ENCODE measurements at places on chromosomes 3 and 15. TPM values are rescaled to one million over a fixed set of nuclear protein-coding genes. Genes with fewer than 3 reads are reported as not detected.
A peak's percentile ranks its signal among the peaks of the same experiment; 100 is the strongest.

- DNase-seq, result peak; percentile 38
Observed at GRCh38 chr15:43194795-43195194, 9.6 kb downstream of the CCNDBP1 start.

- no peak for DNase-seq
Observed at GRCh38 chr3:155335724-155336354, 42.4 kb upstream of the STRIT1 start.

DNA sequence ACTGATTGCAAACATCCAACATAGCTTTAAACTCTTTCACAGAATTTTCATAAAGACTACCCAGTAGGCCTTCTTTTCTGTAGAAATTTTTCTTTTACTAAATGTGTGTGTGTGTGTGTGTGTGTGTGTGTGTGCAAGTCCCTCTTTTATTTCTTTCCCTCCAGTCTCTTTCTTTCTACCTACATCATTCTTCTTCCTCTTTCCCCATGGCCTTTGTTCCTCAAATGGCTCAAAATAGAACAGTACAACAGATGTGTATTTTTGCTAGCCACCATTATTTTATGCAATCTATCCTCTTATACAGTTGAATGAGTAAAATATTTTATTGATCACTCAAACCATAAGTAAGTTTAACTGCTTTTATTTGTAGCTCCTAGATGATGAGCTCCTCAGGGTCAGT is 76.4 kb downstream of the USF3 start:
- DNase-seq, result no peak

DNA sequence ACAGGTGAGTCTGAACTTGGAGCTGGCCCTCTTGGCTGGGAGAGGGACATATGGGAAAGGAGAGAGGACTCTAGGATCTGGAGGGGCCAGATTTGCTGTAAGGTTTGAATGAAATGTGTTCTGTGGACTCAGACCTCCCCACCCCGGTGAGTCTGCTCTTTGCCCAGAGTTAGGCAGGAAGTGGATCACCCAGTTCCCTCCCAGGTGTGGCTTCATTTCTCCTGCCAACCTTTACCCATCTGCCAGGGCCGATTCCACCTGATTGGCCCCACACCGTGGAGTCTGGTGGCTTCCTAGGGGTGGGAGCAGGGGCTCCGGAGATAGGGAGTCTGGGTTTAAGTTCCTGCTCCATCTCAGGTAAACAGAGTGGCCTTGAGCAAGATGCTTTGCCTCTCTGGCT is 25.5 kb downstream of the CD276 start:
- DNase-seq, result no peak

DNA sequence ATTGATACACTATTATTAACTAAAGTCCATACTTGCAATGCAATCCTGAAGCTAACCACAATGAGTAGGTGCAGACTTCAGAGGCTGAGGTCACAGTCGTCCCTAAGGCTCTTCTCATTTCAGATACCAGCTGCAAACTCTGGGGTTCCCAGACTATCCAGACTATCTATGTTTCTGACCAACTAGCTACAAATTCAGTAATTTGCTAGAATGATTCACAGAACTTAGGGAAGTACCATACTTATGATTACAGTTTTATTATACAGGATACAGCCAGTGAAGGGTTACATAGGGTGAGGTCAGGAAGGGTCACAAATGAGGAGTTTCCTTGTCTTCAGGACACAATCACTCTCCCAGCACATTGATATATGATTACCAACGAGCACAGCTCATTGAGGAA is 36.5 kb downstream of the PPM1L start:
- DNase-seq, result no peak

- no peak for DNase-seq
Observed at GRCh38 chr15:101049856-101050622, 130.9 kb downstream of the LRRK1 start.

GRCh38 chr15:33074942-33075341 is 119.6 kb downstream of the FMN1 start:
- DNase-seq, result no peak

- no peak for DNase-seq
Observed at GRCh38 chr15:88606070-88606794, 14.9 kb upstream of the AEN start.

DNA sequence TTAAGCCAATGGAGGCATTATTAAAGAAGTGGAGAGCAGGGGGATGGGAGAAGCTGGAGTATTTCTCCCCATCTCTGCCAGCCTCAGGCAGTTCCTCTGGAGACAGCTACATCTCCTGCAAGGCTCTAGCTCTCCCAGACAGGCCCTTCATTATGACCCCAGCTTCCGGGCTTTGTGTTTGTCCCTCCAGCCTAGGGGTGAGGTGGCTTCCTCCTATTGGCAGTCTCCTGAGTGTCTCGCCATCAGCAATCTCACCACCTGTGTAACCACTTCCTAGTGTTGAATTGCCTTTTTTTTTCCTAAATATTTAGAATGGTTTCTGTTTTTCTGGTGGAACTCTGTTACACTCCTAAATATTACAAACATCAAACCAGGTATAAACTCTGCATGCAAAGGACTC is 122.3 kb downstream of the FAM174B start:
- DNase-seq, result no peak

DNA sequence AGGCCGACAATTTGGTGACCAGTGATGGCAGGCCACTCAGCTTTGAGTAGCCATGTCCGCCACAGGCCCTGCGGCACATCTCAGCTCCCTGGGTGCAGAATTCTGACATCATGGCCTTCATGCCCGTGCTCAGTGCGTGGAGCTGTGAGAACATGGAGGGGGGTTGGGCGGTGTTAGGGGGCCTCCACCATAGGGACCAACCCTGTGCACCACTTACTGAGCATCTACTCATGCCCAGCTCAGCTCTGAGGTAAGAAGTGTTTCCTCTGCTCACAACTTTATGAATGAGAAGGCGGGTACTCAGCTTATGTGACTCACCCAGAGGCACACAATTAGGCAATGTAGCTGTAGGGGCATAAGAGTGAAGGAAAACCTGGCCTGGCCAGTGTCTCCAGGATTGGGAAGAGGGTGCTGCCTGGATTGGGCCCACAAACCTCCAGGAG is 10.5 kb downstream of the ACOX2 start:
- peak; percentile 94 for DNase-seq

GRCh38 chr3:196219194-196219969 is 3.0 kb downstream of the SLC51A start:
- peak; percentile 88 for DNase-seq

DNA sequence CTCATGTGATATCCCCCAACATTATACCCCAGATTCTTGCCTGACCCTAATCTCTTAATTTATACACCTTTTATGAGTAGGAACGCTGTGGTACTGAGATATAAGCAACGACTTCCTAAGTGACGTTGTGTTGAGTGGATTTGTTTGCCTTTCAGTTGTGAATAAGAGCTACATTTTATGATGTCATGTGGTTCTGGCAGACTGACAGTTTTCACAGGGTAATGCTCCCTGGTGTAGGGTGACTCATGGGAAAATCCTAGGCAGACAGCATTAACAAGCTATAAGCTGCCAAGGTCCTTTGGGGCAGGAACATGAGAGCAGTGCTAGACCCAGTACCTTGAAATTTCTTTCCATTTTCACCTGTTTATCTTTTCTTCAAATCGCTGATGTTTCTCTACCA is 11.2 kb downstream of the C3orf52 start:
- DNase-seq, result peak; percentile 100

SORD gene
- 34.2 TPM for total RNA-seq

FBXW12 gene
- not detected for total RNA-seq

CLDN18 gene
- not detected for total RNA-seq

ZPLD1 gene
- under 0.01 TPM for total RNA-seq

CLN6 gene
- total RNA-seq, result 6.5 TPM
